ENCODE measurements at places on chromosomes 2 and 18.

GRCh38 chr2:147331790-147332419, 512.9 kb upstream of the ACVR2A start:
- DNase-seq: peak; percentile 36

DNA sequence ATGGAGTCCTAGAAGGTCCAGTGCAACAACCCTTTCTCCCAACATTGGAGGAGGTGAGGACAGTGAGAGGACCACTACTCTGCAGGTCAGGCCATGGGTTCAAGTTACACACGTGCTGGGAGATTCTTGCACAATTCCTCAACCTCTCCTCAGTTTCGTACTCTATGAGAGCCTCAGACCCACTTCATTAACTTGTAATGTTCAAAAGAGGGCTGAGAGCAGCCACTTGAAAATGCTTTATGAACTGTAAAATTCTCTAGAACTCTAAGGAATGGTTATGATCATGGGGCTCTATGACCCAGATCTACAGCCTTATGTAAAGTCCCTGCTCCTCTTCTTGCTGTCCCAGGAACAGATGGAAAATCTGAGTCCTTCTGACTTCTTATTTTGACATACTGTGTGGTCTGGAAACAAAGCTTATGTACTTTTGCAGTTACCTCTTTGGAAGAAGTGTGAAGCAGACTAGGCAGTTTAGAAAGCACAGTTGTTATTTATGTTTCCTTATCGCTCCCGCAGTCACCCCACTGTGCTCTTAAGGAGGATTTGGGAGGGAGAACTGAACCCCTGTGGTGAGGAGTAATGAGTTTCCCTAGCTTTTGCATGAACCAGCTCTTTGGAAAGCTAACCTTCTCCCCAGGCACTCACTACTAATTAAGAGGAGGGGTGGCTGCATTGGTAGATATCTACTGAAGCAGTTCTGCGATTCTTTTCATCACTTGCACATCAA, 296.6 kb downstream of the LRRTM1 start:
- DNase-seq: no peak

DNA sequence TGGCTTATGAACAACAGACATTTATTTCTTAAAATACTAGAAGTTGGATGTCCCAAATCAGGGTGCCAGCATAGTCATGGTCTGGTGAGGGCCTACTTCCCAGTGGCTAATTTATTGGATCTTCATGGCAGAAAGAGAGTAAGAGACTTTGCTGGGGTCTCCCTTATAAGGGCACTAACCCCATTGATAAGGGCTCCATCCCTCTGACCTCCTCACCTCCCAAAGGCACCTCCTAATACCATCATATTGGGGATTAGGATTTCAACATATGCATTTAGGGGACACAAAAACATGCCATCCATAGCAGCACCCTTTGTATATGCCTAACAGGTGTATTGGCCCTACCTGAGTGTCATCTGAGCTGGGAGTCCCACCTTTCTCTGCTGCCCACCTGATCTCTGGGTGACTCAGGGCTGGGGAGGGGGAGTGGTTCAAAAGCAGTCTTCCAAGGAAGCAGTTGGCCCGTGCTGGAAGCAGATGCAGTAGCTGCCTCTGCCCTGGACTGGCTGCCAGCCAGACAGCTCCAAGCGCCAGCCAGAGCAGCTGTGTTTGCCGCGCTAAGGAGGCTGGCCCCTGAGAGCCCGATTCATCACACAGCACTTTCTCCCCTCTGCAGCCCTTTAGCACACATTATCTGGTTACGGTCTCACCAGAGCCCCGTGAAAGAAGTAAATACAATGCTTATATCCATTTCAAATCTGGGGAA, 84.6 kb downstream of the SMAD7 start:
- DNase-seq: no peak

- DNase-seq: no peak
These were observed 259.4 kb upstream of the SIX2 start for GRCh38 chr2:45268631-45269030.

- DNase-seq: no peak
These were observed 53.4 kb downstream of the KIF5C start for GRCh38 chr2:148928395-148928794.

DNA sequence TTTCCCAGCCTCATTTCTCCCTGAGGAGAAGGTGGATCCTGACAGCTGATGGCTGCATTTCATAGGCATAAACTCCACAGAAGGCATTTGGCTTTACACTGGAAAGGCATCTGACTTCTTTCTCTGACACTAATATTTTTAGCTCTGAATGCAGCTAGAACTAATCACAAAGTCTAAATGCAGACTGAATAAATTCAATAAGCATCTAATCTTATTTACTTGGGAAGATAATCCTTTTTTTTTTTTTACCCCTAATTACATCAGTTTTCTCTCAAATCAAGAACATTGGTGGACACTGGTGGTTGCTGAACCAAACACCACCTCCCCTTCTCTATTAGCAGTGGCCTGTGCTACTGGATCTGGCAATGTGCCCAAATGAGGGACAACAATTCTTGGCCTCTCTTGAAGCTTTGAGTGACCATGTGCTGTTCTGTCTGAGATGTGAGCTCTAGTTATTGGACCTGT, 50.9 kb upstream of the CD226 start:
- DNase-seq: no peak

DNA sequence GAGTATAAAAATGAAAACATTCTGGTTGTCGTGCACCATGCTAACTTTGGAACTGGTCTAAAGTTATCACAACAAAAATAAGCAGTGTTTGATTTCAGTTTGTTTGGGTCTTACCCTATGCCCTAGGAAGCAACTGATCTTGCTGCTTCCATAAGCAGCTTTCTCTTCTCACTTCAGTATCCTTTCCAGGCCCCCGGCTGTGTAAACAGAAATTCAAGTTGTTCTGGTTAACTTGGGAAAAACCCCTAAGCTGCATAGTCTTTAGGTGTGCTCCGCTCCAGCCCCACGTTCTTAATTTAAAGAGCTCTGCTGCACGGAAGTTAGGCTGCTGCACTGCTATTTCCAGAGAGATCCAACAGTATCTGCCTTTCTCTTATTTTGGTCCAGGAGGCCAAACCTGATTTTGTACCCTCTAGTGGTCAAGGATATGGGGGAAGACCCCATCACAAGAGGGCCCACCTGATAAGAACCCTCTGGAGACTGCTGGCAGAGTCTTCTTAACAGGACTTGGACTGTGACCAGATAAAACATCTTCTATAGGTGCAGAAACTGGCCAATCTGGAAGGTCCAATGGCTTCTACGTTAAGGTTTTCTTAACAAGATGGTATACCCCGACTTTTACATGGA, 69.1 kb downstream of the FEZ2 start:
- no peak for DNase-seq

- DNase-seq: peak; percentile 75
These were observed 72.3 kb downstream of the MDH1 start for GRCh38 chr2:63661076-63661475.

- no peak for DNase-seq
These were observed 254.2 kb downstream of the PDE11A start for GRCh38 chr2:177818412-177818811.

DNA sequence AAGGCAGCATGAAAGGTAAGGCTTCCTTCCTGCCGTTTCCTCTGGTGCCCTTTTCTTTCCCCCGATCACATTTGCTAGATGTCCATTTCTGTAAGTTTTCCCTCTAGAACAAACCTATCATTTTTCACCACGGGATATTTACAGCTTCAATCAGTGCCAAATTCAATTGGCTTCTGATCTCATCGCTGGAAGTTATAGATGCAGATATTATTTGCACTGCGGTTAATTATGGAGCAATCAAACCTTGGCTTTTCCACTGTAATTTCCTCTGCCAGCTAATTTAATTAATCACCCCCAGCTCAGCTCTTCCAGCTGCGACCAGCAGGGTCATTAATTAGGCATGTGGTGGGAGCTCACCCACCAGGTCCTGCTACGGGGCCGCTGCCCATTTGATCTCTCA, 86.1 kb downstream of the GBX2 start:
- DNase-seq: no peak

- DNase-seq: no peak
These were observed 89.1 kb downstream of the MEIS1 start for GRCh38 chr2:66523990-66524389.

DNA sequence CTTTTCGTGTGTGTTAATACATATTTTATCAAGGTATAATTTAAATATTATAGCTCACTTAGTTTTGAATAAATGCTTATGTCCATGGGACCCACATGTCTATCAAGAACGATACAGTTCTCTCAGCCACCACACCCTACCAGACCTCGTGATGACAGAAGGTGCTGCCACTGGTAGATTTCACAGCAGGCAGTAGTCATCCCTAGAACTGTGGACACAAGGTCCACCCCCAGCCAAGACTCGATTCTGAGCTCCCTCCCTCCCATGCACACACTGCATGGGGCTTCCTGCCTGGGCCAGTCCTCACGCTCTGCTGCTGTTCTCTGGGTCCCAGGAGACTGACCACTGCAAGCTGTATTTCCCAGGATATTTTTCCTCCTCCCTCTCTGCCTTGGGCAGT, 26.5 kb upstream of the CREB1 start:
- no peak for DNase-seq

DNA sequence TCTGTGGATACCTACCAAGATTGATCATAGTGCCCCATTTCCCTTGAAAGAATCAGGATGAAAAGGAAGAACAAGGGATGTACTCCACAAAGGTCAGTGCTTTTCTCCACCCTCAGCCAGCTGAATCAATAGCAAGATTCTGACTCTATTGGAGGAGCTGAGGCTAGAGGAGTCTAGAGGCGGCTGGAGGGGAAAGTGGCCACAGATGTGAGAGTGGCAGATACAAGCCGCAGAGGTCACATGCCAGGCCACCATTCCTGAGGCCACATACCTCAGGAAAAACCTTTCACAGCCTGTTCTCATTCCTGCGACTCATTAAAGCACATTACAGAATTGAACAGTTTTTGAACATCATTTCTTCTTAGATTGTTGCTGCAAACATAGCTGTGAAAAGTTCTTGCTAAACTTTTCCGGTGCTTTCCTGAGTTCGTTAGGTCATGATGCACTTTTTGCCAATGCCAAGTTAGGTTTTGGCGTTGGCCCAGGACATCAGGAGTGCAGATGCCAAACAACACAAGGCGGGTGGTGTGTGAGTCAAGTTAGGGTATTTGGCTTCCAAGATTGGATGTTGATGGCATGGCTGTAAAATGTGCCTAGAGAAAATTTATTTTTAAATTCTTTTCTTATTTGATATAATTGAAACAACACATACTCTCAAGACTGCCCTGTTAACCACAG, 160.7 kb upstream of the SP5 start:
- no peak for DNase-seq

- DNase-seq: no peak
These were observed 5.2 kb upstream of the GPR55 start for GRCh38 chr2:230930149-230930780.

DNA sequence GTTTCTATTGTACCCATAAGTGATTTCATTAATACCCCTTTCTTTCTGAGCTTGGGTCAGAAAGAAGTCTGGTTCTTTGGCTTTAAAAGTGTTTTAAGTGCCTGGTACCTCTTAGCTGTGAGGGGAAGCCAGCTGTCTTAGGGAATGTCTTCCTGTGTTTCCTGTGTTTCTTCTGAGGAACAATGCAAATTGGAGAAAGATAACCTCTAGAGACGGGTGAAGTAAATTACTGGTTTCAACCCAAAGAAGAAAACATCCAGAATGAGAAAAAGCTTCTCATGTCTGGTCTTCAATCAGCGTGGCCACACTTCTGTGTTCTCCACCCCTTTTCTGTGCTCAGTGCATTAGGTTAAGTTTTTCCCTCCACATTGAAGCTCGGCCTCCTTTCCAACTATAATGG, 10.2 kb upstream of the CHN1 start:
- DNase-seq: no peak

DNA sequence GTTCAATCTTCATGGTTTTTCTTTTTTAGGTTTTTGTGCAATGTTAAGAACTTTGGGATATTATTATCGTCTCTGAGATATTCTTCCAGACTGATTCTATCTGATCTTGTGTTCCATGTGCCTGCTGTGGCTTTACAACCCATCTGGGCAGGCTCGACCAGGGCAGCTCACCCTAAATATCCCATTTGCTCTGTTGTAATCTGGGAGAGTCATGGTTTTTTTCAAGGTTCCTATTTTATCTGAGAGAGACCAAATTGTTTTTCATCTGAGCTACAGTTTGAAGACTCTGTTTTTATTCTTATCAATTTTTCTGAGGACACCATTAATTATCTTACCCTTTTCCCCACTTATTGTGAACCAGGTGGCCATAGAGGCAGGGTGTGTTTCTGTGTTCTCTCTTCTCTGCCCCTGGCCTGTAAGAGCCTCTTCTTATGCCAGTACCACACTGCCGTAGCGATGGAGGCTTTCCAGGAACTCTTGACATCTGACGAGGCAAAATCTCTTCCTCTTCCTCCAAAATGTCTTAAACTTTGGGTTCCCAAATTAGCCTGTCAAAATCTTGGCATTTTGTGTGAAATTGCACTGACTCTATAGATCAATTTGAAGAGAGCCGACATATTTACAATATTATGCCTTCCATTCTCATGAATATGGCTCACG, 3.1 kb downstream of the SP140L start:
- DNase-seq: no peak

DNA sequence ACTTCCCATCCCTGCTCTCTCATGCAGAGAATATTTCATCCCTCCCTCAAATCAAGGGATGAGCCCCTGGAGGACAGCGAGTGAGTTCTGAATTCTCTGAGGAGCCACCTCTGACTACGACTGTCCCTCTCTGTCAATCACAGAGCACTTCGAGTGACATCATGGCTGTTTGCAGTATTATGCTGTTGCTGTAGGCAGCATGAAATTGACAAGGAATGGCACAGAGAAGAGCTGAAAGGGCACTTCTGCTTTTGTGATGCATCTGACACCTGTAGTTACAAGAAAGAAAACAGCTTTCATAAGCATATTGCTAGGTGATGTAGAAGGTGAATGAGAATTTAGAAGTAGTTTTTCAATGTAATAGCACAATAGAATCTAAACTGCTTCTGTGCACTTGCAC, 166.9 kb downstream of the ARHGAP15 start:
- no peak for DNase-seq

- DNase-seq: no peak
These were observed 6.8 kb upstream of the HS1BP3 start for GRCh38 chr2:20657522-20658235.

GRCh38 chr2:100976061-100976460, 26.0 kb upstream of the RPL31 start:
- no peak for DNase-seq

DNA sequence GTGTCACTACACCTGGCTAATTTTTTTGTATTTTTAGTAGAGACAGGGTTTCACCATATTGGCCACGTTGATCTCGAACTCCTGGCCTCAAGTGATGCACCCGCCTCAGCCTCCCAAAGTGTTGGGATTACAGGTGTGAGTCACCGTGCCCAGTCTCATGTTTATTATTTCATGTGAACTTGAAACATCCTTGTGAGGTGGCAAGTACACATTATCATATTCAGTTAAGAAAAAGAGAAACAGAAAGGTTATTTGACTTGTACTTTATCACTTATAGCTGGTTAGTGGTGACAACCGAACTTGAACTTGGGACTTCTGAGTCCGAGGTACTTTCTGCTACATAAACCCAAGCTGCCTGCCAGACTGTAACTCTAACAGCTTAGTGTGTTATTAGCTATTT, 24.4 kb downstream of the ABHD3 start:
- DNase-seq: no peak

All from RKO (cell line).